CD8-positive, alpha-beta memory T cell (primary cell): ENCODE measurements at places on chromosomes 5 and 9. TPM values are rescaled to one million over a fixed set of nuclear protein-coding genes. Genes with fewer than 3 reads are reported as not detected.

DNA sequence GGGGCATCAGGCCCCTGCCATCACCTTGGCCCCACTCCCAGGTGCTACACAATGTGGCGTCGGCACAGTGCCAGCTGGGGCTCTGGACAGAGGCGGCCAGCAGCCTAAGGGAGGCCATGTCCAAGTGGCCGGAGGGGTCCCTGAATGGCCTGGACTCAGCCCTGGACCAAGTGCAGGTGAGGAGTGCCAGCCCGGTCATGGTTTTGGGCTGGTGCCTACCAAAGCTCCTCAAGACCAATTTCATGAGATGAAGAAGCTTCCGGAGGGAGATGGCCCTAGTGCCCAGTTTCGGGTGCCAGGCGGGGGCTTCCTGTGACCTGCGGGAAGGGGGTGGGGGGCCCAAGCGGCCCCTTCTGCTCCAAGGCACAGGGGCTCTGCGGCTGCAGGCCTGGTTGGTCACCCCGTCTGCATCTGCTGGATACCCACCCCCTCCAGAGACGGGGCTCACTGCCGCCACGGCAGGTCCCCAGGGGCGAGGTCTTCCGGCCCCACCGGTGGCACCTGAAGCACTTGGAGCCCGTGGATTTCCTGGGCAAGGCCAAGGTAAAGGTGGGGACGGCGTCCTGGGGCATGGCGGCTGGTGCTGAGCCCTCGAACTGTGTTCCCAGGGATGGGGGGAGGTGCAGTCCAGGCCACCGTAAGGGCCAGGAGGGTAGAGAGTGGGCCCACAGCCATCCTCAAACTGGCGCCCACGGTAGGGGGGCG is 5.8 kb downstream of the NOXA1 start:
- H3K27ac ChIP-seq: no peak overlapping the region
- no peak for DNase-seq
- H3K36me3 ChIP-seq: no peaks in the 10 kb centered on the region
- H3K27me3 ChIP-seq: no peaks in the 10 kb centered on the region

DNA sequence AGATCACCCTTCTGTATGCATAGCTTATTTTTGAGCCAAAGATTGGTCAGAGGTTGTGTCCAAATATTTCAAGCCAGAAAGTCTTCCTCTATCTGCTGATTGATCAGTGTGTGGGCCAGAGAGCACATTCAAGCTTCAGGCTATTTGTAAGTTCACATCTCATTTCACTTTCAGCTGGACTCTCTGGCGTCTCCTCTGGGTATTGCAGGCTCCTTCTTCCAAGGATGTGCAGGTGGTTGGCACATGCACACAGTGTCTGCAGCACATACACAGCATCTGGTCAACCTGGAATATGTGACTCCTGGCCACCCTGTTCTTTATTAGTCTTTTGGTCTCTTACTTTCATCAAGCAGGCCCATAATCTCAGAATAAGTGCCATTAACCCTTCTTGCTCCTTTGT is 516.1 kb downstream of the ANXA1 start:
- H3K4me1 ChIP-seq: no peaks in the 10 kb centered on the region
- no peak overlapping the region for H3K4me3 ChIP-seq
- H3K27ac ChIP-seq: no peak overlapping the region
- no peaks in the 10 kb centered on the region for H3K27me3 ChIP-seq
- DNase-seq: no peak
- H3K36me3 ChIP-seq: no peaks in the 10 kb centered on the region

DNA sequence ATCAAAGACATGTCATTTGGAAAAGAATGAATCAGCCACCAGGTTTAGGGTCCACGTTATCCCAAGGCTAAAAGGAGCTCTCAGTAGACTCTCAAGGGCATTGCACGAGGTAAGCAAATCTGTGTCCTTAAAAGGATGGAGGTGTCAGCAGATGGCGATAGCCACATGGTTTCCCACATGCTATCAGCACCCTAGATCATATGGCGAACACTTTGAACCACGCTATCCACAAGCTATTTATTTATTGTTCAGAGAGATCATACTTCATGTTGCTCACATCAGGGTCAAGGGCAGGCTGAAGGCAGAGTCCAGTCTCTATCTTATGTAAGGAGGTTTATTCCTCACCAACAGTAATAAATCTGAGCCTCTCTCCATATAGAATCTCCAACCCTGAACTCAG is 43.7 kb downstream of the CDH6 start:
- no peak overlapping the region for H3K4me3 ChIP-seq
- no peak for DNase-seq

DNA sequence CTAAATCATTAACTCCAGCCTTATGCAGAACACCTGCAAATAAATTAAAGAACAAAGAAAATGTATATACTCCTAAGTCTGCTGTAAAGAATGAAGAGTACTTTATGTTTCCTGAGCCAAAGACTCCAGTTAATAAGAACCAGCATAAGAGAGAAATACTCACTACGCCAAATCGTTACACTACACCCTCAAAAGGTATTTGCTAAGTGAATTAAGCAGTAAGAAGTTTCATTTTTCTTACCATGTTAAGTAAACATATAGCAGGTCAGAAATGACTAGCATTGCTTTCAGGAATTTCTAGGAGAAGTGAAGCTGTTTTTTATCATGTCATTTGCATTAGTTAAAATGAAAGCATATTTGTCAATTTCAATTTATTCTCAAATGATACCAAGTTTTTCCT is 92.7 kb downstream of the MELK start:
- no peak overlapping the region for H3K27ac ChIP-seq
- H3K4me1 ChIP-seq: peaks cover 11% of the 10 kb centered on the region
- no peaks in the 10 kb centered on the region for H3K36me3 ChIP-seq
- no peaks in the 10 kb centered on the region for H3K27me3 ChIP-seq

GRCh38 chr5:153372425-153373129 is 117.9 kb upstream of the GRIA1 start:
- no peak overlapping the region for H3K4me3 ChIP-seq
- DNase-seq: no peak
- no peaks in the 10 kb centered on the region for H3K36me3 ChIP-seq
- no peak overlapping the region for H3K27ac ChIP-seq
- H3K27me3 ChIP-seq: no peaks in the 10 kb centered on the region

- H3K4me1 ChIP-seq: peaks cover 25% of the 10 kb centered on the region
- DNase-seq: no peak
- no peaks in the 10 kb centered on the region for H3K36me3 ChIP-seq
- no peaks in the 10 kb centered on the region for H3K27me3 ChIP-seq
- H3K27ac ChIP-seq: no peak overlapping the region
- no peak overlapping the region for H3K4me3 ChIP-seq
These were observed 217.5 kb upstream of the OTULINL start for GRCh38 chr5:14364096-14364495.

- no peaks in the 10 kb centered on the region for H3K36me3 ChIP-seq
- H3K27ac ChIP-seq: no peak overlapping the region
- H3K4me1 ChIP-seq: no peaks in the 10 kb centered on the region
- no peak for DNase-seq
These were observed 11.8 kb downstream of the ELAVL2 start for GRCh38 chr9:23814243-23814642.

DNA sequence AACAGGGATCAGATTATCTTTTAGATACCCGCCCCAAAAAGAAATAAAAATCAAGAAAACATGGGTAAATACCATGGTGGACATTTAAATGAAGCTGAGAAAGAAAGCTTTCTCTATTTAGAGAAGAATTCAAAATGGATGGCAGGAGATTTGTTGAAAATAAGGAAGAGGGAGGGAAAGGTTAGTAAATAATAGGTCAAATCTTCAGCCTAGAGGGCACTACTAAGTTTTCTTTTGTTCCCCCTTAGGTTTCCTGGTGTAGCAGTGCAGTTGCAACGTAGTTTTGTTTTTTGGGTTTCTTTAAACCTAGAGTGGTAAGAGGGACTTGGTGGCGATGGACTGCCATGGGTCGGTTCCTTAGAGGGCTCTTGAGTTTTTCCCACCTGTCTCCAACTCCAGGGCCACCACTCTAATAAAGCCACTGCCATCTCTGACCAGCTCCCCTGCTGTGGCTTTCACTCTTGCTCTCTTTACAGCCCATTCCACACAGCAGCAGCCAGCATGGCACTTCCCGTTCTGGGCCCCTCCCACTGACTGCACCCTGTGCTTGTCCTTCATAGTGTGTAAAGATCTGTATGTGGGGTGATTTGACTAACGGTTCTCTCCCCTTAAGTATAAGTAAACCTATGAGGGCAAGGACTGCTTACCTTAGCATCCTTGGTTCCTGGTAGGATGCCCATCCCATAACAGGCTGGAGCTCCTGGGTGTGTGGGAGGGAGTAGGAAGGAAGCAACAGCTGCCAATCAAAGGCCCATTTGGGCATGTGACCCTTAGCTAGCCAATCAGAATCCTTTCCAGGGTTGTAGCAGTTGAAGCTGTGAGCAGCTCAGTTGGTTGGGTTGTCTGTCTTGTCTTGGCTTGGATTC is 118.3 kb downstream of the SLC1A3 start:
- H3K4me3 ChIP-seq: peak overlapping the region; percentile 56
- no peaks in the 10 kb centered on the region for H3K27me3 ChIP-seq
- H3K36me3 ChIP-seq: no peaks in the 10 kb centered on the region
- peak; percentile 33 for DNase-seq

GRCh38 chr9:73067074-73067473 is 84.6 kb upstream of the ANXA1 start:
- DNase-seq: no peak
- H3K36me3 ChIP-seq: no peaks in the 10 kb centered on the region
- no peaks in the 10 kb centered on the region for H3K4me1 ChIP-seq
- H3K27ac ChIP-seq: no peak overlapping the region
- no peak overlapping the region for H3K4me3 ChIP-seq
- H3K27me3 ChIP-seq: no peaks in the 10 kb centered on the region

ABCA1 gene
- 0.83 TPM for total RNA-seq

TXNDC8 gene
- not detected for total RNA-seq
